Amniotic stem cell (primary cell): ENCODE measurements at places on chromosomes 6 and 20.

DNA sequence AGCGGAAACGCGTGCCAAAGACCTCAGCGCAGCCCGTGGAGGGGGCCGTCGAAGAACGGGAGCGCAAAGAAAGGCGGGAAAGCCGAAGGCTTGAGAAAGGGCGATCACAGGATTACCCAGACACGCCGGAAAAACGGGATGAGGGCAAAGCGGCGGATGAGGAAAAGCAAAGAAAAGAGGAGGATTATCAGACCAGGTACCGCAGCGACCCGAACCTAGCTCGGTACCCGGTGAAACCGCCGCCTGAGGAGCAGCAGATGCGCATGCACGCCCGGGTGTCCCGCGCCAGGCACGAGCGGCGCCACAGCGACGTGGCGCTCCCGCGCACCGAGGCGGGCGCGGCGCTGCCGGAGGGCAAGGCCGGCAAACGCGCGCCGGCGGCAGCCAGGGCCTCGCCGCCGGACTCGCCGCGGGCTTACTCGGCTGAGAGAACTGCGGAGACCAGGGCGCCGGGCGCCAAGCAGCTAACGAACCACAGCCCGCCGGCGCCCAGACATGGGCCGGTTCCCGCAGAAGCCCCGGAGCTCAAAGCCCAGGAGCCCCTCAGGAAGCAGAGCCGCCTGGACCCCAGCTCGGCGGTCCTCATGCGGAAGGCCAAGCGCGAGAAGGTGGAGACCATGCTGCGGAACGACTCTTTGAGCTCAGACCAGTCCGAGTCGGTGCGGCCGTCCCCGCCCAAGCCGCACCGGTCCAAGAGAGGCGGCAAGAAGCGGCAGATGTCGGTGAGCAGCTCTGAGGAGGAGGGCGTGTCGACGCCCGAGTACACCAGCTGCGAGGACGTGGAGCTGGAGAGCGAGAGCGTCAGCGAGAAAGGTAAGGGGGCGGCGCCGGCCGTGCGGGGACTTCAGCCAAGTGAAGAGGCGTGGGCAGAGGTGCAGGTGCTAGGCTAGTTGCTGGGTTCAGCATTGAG lies 296.2 kb downstream of the RIMS1 start:
- DNase-seq = no peak

DNA sequence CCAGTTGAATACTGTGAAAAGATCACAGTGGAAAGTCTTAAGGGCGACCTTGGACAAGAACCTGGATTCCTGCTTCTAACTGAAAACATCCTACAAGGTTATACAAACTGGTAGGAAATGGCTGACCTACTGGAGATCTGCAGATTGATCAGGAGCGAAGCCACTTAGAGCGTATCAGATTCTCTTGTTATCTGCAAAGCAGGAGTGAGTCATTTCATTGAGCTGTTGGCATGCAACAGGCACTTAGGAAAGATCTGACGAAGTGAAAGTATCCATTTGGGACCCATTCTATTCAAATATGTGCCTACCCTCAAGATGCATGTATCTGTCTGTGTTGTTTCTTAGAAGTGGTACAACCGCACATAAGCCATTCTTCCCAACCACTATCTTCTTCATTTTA lies 131.2 kb upstream of the RIN2 start:
- no peak for DNase-seq

GRCh38 chr6:115610696-115611095 lies 450.0 kb downstream of the FRK start:
- DNase-seq = no peak

DNA sequence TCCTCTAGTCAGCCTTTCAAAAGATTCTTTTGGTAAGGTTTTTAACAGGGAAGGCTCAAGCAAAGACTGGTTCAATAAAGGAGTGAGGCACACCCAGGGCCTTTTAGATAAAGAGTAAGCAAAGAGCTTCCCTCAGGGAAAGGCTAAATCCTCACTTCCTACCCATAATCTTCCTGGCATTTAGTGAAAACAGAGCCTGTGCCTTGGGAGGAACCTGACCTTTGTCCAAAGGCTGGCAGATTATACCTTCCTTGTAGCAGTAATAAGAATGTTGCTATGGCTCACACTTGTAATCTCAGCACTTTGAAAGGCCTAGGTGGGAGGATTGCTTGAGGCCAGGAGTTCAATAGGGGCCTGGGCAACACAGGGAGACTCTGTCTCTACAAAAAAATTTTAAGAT lies 280.1 kb upstream of the PLCB4 start:
- DNase-seq = no peak

- no peak for DNase-seq
These were observed 1.4 kb upstream of the PPP1R18 start for GRCh38 chr6:30687659-30688431.

DNA sequence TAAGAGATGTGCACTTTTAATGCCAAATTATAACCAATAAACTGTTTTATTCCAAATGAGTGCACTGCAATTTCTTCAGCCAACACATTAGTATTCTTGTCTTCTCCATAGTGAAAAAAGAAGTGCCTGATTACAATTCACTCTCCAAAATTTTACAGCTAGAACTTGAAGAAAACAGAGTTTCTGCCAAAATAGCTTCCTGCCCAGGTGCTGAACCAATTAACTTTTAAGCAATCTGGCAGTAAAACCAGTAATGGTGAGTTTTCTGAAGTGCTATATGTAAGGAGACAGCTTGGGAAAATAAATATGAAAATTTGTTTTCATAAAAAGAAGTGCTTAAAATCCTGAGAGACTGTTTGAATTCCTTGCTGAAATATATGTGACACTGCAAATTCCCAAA lies 266.0 kb upstream of the NT5E start:
- DNase-seq = no peak

DNA sequence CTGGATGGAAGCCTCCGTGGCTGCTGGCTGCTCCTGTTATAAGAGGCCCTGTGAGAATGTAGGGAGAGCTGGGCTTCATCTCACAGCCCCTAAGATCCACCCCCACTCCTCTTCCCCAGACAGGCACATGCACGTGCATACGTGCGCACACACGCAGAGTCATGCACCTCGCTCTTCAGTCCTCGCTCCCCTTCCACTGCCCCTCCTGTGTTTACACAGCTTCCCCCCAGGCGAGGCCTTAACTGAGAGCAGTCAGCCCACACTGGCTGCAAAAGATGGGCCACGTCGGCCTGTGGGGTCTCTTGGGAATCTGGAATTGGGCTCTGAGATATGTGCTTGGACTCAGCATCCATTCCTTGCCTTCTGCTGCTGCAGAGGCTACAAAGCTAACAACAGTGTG lies 35.2 kb upstream of the MLN start:
- no peak for DNase-seq

- DNase-seq = no peak
These were observed 234.0 kb upstream of the PLCB4 start for GRCh38 chr20:8834851-8835250.

DNA sequence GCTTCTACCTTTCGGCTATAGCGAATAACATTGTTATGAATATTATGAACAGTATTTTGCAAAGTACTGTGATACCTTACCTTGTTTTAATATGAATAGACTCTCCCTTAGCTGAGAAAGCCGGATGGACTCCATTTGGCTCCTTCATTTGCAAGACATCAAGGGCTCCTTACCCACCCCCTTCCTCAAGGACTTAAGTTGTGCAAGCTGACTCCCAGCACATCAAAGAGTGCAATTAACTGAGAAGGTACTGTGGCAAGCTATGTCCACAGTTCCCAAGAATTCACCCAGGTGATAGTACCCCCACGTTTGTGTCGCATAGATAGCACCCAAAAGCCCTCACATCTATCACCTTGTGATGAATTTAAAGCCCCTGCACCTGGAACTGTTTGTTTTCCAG lies 11.2 kb downstream of the CST5 start:
- no peak for DNase-seq

- no peak for DNase-seq
These were observed 49.9 kb downstream of the ATG5 start for GRCh38 chr6:106275692-106276091.

GRCh38 chr6:4879741-4880275 lies 103.6 kb downstream of the CDYL start:
- DNase-seq = no peak
